HL-60 (cell line): ENCODE measurements at places on chromosomes 16 and 17.

GRCh38 chr17:42898147-42898811 lies 2.3 kb upstream of the G6PC1 start:
- no peak for DNase-seq

GRCh38 chr16:78583441-78583840 lies 484.0 kb downstream of the WWOX start:
- no peak for DNase-seq

DNA sequence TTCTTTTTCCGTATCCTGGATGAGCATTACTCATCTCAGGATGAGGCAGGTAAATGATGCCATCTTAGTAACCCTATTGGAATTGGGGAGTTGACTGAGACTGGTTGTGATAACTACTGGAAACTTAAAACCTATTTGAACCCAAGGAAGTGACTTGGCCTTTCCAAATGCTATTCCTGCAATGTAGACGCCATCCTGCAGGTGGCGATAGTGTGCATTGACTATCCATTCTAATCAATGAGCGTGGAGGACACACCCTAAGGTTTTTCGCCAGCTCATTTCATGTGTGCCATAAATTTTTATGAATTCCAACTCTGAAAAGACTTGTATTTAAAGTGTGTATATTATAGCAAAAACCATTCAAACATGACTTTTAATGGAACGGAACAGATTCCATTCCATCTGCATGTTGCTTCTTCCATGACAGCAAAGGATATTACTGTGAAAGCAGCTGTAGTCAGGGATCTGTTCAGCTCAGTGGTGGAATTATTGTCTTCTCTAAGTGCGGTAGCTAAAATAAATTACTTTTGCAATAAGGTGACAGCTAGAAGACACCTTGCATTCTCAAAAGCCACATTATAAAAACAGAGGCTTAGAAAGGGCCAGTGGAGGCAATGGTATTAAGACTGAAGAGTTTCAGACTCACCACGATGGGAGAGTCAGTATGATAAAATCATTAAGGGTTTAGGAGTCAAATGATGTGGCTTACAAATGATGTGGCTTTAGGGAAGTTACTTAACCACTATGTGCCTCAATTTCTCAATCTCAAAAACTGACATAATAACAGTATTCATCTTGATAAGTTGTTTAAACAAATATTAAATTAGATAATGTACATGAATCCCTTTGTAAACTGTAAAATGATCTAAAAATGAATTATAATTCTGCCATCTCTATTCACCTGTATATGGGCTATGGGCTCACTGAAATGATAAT lies 55.5 kb downstream of the SYT17 start:
- DNase-seq: peak; percentile 34

GRCh38 chr17:60439501-60439900 lies 17.2 kb downstream of the CHCT1 start:
- DNase-seq: no peak

GRCh38 chr17:7561028-7561575 lies 617 bp upstream of the SENP3 start:
- no peak for DNase-seq

- no peak for DNase-seq
Observed at GRCh38 chr16:50335196-50335958, 33.4 kb downstream of the BRD7 start.

DNA sequence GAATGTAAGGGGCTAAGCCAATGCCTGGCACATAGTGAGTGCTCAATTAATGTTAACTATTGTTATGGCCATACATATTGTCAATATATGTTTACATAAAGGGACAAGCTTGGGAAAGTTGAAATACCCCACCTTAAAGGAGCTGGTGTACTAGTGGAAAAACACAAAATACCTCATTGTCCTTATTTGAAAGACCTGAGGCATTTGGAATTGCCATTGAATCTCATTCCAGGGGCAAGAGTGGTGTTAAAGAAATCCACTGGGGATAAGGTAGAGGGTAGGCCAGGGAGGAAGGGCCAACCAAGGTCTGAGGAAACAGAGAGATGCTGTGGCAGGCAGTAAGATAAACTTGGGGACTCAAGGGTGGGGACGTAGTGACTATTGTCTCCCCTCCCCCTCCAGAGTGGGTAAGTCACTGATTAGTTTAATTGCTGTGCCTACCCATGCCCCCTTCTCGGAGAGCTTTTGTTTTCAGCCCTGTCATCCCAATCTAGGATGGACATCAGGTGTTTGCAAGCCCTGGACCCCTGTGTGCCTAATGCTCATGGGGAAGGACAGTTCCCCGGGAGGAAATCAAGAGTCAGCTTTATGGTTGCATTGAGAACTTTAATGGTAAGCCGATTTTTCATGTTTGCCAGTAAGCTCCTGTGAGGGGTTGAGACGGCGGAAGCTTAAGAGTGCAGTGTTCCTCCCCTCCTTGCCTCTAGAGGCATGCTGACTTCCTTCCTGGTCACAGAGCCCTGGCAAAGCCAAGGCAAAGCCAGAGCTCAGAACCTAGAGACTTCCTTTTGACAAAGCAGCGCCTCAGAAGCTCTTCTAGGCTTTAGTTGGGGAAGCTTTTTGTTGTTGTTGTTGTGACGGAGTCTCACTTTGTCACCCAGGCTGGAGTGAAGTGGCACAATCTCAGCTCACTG lies 2.5 kb upstream of the HEATR9 start:
- DNase-seq: peak; percentile 62

DNA sequence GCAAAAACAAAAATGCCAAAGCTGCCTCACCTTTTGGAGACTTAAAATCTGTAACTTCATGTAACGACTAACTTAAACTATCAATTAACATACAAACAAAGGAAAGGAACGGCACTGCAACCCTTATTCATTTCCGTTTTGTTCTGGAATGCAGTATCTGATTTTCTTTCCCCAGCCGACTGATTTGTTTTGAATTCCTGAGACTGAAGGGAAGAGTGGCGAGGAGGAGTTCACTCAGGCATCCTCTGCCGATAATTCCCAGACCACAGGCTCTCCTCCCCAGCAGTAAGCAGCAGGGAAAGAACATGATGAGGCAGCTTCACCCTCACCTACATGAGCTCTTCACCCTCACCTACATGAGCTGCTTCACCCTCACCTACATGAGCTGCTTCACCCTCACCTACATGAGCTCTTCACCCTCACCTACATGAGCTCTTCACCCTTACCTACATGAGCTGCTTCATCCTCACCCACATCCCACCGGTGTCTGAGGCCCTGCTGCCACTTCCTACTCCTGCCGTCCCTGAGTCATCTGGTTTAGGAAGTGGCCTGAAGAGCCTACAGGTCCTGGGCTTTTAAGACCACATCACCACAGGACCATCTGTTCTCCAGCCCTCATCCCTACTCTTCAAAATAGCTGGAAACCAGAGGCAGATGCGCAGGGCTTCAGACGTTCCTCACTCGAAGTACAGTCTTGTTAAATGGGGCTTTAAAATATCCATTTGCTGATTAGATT lies 168.0 kb upstream of the RPH3AL start:
- no peak for DNase-seq

GRCh38 chr16:72809446-72809845 lies 238.5 kb downstream of the ZFHX3 start:
- DNase-seq: no peak

DNA sequence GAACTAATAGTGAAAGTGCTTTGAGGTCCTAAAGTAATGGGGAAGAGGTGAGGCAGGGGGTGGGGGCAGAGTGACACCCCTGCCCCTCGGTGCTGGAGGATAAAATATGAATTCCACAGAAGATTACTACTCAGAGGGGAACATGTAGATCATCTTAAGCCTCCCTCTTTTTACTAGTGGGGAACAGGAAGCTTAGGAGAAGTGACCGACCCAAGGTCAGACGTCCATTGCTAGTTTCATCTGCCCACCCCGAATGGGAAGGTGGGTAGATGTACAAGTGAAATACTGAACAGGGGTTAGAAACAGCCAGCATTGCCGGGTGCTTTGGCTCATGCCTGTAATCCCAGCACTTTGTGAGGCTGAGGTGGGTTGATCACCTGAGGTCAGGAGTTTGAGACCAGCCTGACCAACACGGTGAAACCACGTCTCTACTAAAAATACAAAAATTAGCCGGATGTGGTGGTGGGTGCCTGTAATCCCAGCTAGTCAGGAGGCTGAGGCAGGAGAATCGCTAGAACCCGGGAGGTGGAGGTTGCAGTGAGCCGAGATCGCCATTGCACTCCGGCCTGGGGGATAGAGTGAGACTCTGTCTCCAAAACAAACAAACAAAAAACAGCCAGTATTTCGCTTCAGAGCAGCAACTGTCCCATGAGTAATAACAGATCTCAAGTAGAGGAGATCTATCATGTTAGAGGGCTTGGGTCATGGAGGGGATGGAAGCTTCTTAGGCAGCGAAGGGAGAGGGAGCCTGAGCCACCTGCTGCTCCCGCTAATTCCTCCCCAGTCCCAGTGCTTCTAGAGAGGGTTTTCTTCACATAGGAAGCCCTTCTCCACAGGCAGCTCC lies 1.2 kb upstream of the NR1D1 start:
- DNase-seq: no peak

DNA sequence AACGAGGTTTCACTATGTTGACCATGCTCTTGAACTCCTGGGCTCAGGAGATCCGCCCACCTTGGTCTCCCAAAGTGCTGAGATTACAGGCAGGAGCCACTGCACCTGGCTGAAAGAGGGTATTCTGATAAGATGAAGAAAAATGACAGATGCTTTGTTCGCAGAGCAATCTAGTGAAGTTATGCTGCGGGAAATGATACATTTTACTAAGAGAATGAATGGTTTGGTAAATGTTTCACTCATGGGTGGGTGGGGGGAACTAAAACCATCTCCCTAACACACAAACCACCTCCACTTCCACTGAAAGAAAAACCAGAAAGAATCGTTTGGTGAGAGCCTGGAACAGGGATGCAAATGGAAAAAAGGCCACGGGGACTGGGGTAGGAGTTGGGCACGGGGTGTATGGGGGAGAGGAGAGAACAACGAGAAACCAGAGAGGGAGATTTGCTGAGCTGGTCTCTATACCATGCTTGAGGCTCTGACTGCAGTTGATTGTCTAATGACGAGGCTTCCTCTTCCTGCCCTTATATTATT lies 19.0 kb upstream of the XYLT2 start:
- DNase-seq: no peak

DNA sequence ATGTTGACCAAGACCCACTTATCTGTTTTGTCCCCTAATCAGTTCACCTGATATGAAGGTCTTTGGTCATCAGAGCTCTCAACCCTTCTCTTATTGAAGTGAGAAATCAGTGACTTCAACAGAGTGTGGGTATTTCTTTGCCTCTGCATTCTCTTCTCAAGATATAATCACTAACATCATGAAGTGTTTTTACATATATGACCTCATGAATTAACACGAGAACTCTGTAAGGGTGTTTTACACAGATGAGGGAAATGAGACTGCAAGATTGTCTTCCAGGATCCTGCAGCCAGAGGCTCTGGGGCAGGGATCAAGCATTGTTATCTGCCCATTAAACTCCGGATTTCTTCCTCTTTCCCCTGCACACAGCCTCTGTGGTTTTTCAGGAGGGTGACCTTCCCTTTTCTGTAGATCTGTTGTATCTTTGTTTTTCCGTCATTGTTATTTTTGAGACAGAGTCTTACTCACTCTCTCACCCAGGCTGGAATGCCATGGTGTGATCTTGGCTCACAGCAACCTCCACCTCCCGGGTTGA lies 22.7 kb downstream of the LCMT1 start:
- DNase-seq: peak; percentile 77

DNA sequence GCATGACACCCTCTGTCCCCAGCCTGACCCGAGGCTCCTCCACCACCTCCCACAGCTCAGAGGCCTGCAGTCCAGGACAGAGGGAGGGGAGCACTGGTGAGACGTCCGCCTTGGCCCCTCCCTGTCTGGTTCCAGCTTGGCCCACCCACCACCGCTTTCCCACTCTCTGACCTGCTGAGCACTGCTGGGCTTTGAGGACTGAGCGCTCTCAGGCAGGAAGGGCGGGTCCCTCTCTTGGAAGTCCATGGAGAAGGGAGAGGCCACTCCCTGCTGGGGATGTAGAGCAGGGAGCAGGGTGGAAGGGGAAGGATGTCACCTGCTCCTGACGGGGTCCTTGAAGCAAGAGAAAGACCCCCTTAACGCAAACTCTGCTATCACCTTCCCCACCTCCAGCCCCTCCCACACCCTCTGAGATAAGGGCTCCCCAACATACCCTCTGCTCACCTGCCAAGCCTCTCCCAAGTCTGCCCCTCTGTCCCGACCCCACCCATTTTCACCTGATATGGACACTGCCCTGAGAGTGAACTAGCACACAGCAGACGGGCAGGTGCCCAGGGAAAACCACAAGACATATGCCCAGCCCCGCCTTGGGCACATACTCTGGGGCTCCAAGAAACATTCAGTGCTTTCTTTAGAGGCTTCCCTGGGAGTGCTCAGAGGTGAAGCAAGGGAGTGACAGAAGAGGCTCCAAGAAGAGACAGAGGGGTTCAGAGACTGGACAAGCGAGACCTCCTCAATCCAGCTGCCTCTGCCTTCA lies 1.4 kb downstream of the OSBPL7 start:
- no peak for DNase-seq

GRCh38 chr16:21659124-21659523 lies 4.6 kb upstream of the OTOA start:
- no peak for DNase-seq

- no peak for DNase-seq
Observed at GRCh38 chr17:16486373-16487250, 5.4 kb downstream of the LRRC75A start.

DNA sequence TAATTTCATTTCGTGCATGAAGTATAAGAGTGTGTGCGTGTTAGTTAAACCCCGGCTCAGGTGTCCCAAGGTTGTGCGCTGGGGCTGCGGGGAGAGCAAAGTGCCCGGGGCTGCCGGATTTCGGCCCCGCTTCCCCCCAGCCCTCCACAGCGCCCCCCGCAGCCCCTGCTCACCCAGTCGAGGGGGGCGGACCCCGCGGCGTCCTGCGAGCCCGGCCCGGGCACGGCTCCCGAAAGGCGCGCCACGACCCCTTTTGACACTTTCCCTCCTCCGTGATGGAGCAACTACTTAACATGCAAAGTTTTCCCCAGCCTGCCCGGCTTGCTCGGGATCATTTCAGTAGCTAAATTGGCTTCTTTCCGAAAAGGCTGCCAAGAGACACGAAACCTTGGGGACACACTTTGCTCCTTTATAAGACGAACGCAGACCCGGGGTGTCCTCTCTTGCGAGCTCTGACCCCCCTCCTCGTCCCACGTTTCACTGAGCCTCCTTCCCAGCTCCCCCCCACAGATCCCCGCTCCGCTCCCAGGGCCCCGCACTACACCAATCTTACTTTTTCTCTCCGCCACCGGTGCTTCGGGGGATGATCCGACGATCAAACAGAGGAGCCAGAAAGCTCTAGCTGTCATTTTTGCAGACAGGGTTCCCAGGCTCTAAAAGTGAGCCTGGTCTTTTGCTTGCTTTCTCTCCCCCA lies 552 bp downstream of the C17orf58 start:
- DNase-seq: no peak
